ENCODE measurements at places on chromosomes 7 and 10.

- no peak for DNase-seq
These were observed 478.8 kb downstream of the NEBL start for GRCh38 chr10:20418286-20418685.

DNA sequence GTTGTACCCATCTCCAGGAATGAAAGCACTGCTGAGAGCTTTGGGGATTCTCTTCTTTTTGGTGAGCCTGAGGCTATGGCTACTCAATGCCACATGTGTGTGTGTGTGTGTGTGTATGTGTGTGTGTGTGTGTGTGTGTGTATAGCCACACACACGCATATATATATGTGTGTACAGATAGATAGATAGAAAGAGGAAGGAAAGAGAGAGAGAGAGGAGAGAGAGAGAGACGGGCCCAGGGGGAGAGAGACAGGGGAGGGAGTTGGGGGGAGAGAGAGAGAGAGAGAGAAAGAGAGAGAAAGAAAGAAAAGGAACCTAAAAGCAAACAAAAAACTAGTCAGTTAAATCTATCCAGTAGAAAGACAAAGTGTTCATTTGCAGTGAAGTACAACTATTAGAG is 8.3 kb downstream of the SLC13A4 start:
- DNase-seq: no peak

- DNase-seq: no peak
These were observed 502.7 kb upstream of the PODXL start for GRCh38 chr7:132059141-132059540.

DNA sequence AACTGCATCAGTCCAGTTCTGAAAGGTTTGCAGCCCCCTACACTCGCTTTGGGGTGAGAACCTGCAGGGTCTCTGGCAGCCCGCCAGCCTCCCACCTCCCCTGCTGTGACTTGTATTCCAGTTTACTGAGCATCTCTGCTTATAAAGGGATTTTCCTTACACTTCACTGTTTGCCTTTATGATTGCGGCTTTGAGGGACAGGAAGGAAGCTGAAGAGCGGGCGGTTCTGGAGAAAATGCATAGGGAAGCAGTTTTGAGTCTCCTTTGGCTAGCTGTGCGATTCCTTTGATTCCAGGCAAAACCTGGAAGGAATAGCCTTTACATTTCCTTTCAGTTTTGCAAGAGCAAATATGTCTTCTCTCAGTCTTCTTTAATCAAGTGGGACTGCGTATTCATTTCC is 65.0 kb upstream of the TRIM8 start:
- DNase-seq: no peak

DNA sequence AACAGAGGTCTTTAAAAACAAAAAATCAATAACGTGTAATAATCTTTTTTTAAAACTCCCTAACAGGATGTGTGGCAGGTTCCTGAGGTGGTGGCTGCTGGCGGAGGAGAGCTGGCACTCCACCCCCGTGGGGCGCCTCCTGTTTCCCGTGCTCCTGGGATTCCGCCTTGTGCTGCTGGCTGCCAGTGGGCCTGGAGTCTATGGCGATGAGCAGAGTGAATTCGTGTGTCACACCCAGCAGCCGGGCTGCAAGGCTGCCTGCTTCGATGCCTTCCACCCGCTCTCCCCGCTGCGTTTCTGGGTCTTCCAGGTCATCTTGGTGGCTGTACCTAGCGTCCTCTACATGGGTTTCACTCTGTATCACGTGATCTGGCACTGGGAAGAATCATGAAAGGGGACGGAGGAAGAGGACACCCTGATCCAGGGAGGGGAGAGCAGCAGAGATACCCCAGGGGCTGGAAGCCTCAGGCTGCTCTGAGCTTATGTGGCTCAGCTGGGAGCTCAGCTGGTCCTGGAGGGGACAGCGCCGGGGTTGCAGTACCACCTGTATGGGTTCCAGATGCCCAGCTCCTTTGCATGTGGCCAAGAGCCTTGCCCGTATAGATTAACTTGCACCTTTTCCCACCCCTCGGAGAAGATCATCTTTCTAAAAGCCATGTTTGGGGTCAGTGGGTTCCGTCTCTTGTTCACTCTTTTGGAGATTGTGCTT is 16.7 kb upstream of the AZGP1 start:
- no peak for DNase-seq

DNA sequence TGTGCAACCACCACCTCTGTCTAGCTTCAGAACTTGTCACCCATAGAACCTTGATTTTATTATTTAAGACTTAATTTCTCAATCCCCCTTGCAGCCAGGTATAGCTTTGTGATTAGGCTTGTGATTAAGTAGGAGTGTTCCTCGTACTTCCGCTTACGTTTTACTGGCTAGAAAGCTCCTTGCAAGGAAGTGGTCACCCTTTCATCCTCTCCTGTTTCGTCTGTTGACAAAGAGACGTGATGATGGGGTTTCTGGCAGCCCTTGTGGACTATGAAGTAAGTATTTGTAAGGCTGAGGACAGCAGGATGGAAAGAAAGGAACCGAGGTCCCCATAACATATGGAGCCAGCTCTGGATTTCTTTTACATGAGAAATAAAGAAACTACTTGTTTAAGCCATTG is 86.5 kb upstream of the KDM7A start:
- DNase-seq: no peak

GRCh38 chr10:97861924-97862323 is 12.3 kb downstream of the GOLGA7B start:
- DNase-seq: no peak
